ENCODE measurements at places on chromosomes 3 and 15.
A peak's percentile ranks its signal among the peaks of the same experiment; 100 is the strongest.

DNA sequence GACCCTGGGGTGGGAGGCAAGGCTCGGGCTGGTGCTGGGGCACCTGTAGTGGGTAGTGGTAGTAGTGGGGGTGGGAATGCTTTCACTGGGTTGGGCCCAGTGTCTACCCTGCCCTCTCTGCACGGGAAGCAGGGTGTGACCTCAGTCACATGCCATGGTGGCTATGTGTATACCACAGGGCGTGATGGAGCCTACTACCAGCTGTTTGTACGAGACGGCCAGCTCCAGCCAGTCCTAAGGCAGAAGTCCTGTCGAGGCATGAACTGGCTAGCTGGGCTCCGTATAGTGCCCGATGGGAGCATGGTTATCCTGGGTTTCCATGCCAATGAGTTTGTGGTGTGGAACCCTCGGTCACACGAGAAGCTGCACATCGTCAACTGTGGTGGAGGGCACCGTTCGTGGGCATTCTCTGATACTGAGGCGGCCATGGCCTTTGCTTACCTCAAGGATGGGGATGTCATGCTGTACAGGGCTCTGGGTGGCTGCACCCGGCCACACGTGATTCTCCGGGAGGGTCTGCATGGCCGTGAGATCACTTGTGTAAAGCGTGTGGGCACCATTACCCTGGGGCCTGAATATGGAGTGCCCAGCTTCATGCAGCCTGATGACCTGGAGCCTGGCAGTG, 5.2 kb downstream of the DALRD3 start:
- DNase-seq = no peak

GRCh38 chr15:41511331-41511898, 2.2 kb downstream of the LTK start:
- no peak for DNase-seq

DNA sequence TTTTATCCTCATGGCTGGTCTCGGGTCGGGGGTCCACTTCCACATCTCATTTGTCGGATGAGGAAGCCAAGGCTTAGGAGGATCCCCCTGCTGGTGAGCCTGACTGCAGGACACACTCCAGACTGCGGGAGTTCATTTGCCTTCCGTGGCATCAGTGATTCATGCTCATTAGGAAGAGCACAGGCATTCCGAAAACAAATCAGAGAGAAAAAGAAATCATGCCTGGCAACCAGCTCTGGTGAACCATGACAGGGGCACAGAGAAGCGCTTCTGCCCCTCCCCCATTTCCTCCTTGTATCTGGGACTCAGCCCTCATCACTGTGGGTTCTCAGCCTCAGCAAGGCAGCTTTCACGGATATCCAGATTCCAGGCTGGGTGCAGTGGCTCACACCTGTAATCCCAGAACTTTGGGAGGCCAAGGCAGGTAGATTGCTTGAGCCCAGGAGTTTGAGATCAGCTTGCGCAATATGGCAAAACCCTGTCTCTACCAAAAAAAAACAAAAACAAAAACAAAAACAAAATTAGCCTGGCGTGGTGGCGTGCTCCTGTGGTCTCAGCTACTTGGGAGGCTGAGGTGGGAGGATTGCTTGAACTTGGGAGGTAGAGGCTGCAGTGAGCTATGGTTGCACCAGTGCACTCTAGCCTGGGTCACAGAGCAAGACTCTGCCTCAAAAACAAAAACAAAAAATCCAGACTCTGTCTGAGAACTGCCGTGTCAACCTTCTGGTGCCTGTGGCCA, 28.4 kb downstream of the IRAK2 start:
- DNase-seq = peak; percentile 44

DNA sequence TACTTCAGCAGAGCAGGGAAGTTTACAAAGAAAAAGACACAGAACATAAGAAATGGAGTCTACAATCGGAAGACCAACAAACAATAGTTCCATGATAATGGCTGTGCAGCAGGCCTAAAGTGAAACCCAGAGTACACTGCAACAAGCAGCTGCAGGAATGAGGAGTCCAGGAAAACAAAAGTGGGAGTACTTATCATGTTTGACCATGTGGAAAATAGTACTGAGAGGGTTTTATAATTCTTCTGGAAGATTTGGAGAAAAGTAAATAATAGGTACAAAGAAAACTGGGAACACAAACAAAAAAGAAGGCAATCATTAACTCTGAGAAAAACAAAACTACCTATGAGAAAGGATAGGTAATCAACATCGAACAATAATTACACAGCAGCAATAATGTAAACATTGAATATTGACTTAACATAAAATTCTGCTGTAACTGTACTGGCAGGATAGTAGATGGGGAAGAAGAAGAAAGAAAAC, 87.5 kb downstream of the NEK10 start:
- DNase-seq = no peak

DNA sequence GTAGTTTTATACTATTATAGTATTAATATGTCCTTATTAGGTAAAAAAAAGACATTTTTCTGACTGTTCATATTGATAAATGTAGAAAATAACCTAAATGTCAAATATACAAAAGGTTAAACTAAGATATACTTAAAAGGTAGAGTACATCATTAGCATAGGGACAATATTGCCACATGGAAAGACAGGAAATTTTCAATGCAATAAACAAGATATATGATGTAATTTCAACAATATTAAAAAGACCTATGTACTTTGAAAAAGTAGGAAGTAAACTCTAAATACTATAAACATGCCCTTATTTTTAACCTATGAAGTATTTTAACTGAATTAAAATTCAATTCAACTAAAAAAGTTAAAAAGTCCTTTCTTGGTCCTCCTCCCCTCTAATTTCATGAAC, 1.9 kb downstream of the SPG11 start:
- DNase-seq = no peak

GRCh38 chr15:63703641-63704240, 106.6 kb downstream of the FBXL22 start:
- no peak for DNase-seq

- no peak for DNase-seq
Measured at GRCh38 chr15:29093065-29093435, 176.6 kb downstream of the NSMCE3 start.

All from activated T-cell treated with anti-CD3 and anti-CD28 coated beads for 1 hour (primary cell).